Stimulated activated CD8-positive, alpha-beta memory T cell treated with anti-CD3 and anti-CD28 coated beads, Interleukin-15, amount 100 ng/mL, for 4 hours (primary cell): ENCODE measurements at places on chromosomes 2 and 18.

DNA sequence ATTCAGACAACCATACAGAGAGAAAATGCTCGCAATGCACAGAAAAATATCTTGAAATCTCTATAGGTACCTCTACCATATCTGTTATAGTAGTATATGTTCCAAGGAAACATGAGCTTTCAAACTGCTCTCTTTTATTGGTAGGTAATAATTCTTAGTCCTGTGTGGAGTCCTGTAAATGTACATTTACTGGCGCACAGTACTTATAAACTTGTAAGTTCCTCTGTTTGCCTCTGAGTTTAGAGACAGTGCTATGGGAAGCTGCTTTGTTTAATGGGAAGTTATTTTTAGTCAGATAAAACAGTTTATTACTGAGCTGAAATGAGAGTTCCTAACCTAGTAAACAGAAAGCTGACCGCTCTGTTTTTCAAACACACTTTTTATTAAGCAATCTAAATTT is 52.7 kb downstream of the CCDC93 start:
- DNase-seq, result no peak

DNA sequence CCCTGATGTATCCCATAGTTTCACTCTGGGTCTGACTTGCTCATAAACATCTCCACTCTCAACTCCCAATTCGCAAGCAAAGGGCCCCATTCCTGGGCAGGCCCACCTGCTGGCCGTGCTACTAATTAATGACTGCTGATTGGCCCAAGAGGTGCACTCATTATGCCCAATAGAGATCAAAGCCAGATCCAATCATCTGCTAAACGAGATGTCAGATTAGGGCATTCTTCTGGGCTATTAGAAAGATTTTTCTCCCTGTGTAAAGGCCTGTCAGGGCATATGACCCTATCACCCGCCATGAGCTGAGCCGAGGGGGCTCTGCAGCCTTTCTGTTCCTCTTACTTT is 103.4 kb upstream of the HAAO start:
- DNase-seq, result no peak

- DNase-seq, result no peak
These were observed 542.1 kb upstream of the SYT4 start for GRCh38 chr18:43819397-43819796.

- DNase-seq, result no peak
These were observed 52.3 kb downstream of the PARD6G start for GRCh38 chr18:80194874-80195570.

- DNase-seq, result no peak
These were observed 382.5 kb downstream of the CBLN2 start for GRCh38 chr18:72161691-72162090.

- no peak for DNase-seq
These were observed at the start of gene RAB17 for GRCh38 chr2:237590272-237591140. TSS of gene RAB17 (minus strand) at chr2:237590734. CDS start at chr2:237586154, 4,580 bp downstream.
